Fibroblast of skin of right biceps (primary cell): ENCODE measurements at places on chromosomes 7 and 10.

- no peak for DNase-seq
These were observed 41.6 kb downstream of the PDIA4 start for GRCh38 chr7:148986742-148987009.

- DNase-seq, result no peak
These were observed 122.9 kb upstream of the MYO3A start for GRCh38 chr10:25811052-25811685.

- DNase-seq, result no peak
These were observed 67.5 kb downstream of the PWWP2B start for GRCh38 chr10:132464256-132465192.

DNA sequence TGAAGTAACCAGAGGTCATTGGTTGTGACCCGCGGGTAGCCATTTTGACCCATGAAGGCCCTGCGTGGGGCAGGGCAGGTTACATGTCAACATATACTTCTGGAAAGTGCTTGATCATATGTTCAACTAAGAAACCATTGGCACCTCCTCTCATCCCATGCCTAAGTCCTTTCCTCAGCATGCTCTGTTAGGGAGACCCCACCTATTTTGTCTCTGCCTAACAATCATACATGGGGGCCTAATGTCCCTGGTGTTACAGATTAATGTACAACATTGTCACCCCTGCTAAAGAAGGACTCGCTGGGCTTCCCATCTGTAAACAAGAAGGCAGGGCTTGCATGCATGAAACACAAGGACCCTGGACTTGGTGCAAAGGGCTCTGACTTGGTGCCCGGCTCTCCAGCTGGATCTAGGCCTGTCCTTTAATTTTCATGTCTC, 133.7 kb upstream of the TNS3 start:
- DNase-seq, result no peak

DNA sequence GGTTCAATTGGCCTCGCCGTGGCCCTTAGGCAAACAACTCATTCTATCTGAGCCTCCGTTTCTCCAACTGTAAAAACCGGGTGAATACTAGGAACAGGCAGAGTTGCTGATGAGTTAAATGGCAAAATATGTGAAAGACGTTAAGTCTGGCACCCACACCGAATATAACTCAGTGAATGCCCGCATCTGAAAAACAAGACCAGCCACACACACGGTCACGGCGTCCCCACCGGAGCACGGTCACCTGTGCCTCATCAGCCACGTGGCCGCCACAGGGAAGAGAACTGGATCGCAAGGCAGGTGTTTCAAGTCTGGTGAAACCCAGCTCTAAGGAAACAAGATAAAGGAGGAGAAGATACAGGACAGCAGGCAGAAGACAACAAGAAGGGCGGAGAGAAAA, 20.4 kb downstream of the PRKAG2 start:
- no peak for DNase-seq

DNA sequence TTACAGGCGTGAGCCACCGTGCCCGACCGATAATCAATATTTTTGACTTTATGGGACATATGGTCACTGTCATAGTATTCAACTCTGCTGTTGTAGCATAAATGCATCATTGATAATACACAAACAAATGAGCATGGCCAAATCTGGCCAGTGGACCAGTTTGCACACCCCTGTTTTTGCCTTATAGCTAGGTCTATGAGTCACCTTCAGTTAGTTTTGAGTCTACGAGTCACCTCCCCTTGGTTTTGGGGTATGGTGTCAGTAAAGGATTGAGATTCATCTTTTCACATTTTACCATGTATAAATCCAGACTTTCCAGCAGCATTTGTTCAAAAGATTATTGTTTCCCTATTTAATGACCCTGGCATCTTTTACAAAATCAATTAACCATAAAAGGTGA, 362.5 kb upstream of the NRP1 start:
- peak; percentile 37 for DNase-seq

DNA sequence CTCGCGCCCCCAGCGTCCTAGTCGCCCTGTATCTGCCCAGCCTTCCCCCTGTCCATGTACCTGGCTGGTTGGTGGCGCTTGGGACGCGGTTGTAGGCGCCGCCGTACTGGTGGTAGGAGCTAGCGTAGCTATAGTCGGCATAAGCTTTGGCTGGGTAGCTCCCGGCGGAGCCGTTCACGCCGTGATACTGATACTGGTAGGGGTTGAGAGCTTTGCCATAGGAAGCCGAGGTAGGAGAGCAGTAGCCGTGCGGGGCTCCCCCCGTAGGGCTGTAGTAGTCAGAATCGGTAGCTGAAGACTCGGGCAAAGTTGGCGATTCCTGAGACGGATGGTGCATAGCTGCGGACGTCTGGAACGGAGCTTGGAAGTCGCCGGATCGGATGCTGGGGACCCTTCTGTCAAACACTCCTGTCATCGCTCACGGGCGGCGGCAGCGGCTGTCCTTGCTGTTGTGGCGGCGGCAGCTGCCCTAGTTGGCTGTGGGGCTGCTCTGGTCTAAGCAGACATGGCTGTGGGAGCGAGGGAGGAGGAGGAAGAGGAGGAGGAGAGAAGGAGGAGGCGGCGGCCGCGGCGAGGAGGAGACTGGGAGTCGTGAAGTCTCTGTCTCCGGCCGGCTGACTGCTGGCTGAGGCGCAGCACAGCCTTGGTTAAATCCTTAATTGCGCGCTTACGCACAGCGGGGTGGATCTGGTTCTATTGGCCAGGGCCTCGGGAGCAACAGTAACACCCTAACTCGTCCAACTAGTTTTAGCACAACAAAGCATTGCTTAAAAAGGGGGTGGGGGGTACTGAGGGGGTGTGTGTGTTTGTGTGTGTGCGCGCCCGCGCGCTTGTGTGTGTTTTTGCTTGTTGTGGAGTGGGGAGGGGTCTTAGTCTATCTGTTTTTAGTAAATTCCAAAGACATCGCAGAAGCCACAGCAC, at the start of gene DLX5:
TSS of gene DLX5 (minus strand) at position 623 of the 921 bp plus-strand sequence. CDS start at position 415, 208 bp downstream.
- DNase-seq, result peak; percentile 39

DNA sequence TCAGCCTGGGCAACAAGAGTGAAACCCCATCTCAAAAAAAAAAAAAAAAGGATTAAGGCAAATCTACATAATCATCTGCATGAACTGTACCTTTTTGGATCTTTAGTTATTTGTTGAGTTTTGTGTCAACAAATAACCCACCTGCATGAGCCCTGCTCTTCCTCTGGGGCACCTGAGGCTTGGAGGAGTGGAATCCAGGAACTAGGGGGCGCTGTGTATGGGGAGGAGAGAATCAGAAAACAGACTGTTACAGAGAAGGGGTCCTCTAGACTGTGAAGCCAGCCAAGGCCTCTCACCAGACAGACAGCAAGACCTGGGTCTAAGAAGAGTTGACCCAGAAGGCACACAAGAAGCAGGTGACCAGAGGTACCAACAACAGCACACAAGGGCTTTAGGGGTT, 682.8 kb upstream of the NRP1 start:
- no peak for DNase-seq

DNA sequence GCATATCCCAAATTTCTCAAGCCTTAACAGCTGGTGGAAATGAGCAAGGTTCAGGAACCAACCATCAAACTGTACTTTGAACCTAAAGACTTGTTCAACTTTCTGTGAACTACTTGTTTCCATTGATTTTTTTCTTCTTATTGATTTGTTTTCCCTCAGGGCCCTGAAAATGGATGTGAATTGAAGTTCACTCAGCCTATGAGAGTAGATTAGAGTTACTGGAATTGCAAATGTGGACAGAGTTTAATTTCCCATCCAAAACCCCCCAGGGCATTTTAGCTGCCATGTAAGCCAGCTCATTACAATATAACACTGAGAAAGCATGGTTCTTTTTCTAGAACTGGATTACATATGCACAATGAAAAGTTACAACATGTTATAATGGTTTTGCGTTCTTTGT, 1105.7 kb downstream of the REEP3 start:
- no peak for DNase-seq

- DNase-seq, result peak; percentile 10
These were observed 31.9 kb downstream of the RSBN1L start for GRCh38 chr7:77727936-77728701.

- DNase-seq, result no peak
These were observed 123.6 kb downstream of the TCERG1L start for GRCh38 chr10:131187926-131188325.

GRCh38 chr10:123044391-123044790, 35.6 kb downstream of the ACADSB start:
- DNase-seq, result no peak
